ENCODE measurements at places on chromosomes 5 and 9. TPM values are rescaled to one million over a fixed set of nuclear protein-coding genes. Genes with fewer than 3 reads are reported as not detected.

The SLC30A5 gene
- 63.2 TPM for polyA plus RNA-seq

The KCTD16 gene
- 0.34 TPM for polyA plus RNA-seq

The SARDH gene
- polyA plus RNA-seq = 0.30 TPM

The IL4 gene
- polyA plus RNA-seq = 0.34 TPM

The PCDHA11 gene
- not detected for polyA plus RNA-seq

The STC2 gene
- 184 TPM for polyA plus RNA-seq

The CARTPT gene
- polyA plus RNA-seq = not detected

The TAL2 gene
- polyA plus RNA-seq = not detected

The NEURL1B gene
- 0.13 TPM for polyA plus RNA-seq

The SPAG8 gene
- 1.3 TPM for polyA plus RNA-seq

The LCN6 gene
- not detected for polyA plus RNA-seq

The AK6 gene
- 136 TPM for polyA plus RNA-seq

The PCDHB7 gene
- 0.51 TPM for polyA plus RNA-seq

The PCDHGA6 gene
- polyA plus RNA-seq = 2.1 TPM

The LRRC8A gene
- 35.6 TPM for polyA plus RNA-seq

The CHSY3 gene
- 0.20 TPM for polyA plus RNA-seq

The C9orf152 gene
- not detected for polyA plus RNA-seq

The ELOVL7 gene
- not detected for polyA plus RNA-seq

The FAM221B gene
- not detected for polyA plus RNA-seq

The ANKRD31 gene
- polyA plus RNA-seq = not detected

The ALDH1A1 gene
- polyA plus RNA-seq = not detected

The LARP1 gene
- 33.8 TPM for polyA plus RNA-seq

All from GM23248 (cell line).